NCI-H187 (cell line): ENCODE measurements at places on chromosomes 3 and 15.

GRCh38 chr3:172542999-172543398 is 19.8 kb upstream of the TNFSF10 start:
- DNase-seq: no peak

GRCh38 chr3:172705170-172705569 is 5.7 kb downstream of the NCEH1 start:
- DNase-seq: no peak

- no peak for DNase-seq
Measured at GRCh38 chr3:72042397-72043203, 257.7 kb upstream of the PROK2 start.

GRCh38 chr15:43118829-43119228 is 13.0 kb upstream of the UBR1 start:
- no peak for DNase-seq

DNA sequence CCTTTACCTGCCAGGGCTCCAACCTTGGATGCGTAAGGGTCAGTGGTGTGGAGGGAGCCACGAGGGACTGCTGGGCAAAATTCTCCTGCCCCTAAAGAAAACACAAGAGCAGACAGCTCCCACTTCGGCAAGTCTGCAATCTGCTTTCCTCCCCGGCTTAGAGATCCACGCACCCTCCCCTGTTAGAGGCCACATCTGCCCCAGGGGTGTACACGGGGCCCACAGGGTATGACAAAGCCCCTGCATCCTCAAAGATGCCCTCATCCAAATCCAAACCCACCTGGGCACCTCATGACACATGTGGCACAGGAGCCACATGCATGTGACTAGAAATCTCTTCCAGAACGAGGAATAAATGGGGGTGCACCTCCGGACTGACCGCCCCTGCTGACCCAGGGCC is 25.5 kb downstream of the ZXDC start:
- DNase-seq: no peak

- DNase-seq: no peak
Measured at GRCh38 chr3:184703657-184704056, 8.2 kb downstream of the MAGEF1 start.
